ENCODE measurements at places on chromosomes 7 and 10. TPM values are rescaled to one million over a fixed set of nuclear protein-coding genes. Genes with fewer than 3 reads are reported as not detected.

Gene SFTPD
- 0.52 TPM for total RNA-seq

Gene ASB10
- total RNA-seq: not detected

Gene PDE6C
- total RNA-seq: not detected

Gene TDRD1
- total RNA-seq: 2.0 TPM

Gene CYP3A7
- total RNA-seq: 92.6 TPM

Gene ATP6V0A4
- not detected for total RNA-seq

Gene ANKRD1
- 0.09 TPM for total RNA-seq

Gene PI4K2A
- 22.3 TPM for total RNA-seq

Gene TRDMT1
- 6.0 TPM for total RNA-seq

Gene CPA4
- 0.43 TPM for total RNA-seq

Gene BLNK
- total RNA-seq: 43.9 TPM

Gene ADAM22
- 1.8 TPM for total RNA-seq

GRCh38 chr7:76310102-76310957 is 7.9 kb downstream of the HSPB1 start:
- peak; percentile 86 for DNase-seq

DNA sequence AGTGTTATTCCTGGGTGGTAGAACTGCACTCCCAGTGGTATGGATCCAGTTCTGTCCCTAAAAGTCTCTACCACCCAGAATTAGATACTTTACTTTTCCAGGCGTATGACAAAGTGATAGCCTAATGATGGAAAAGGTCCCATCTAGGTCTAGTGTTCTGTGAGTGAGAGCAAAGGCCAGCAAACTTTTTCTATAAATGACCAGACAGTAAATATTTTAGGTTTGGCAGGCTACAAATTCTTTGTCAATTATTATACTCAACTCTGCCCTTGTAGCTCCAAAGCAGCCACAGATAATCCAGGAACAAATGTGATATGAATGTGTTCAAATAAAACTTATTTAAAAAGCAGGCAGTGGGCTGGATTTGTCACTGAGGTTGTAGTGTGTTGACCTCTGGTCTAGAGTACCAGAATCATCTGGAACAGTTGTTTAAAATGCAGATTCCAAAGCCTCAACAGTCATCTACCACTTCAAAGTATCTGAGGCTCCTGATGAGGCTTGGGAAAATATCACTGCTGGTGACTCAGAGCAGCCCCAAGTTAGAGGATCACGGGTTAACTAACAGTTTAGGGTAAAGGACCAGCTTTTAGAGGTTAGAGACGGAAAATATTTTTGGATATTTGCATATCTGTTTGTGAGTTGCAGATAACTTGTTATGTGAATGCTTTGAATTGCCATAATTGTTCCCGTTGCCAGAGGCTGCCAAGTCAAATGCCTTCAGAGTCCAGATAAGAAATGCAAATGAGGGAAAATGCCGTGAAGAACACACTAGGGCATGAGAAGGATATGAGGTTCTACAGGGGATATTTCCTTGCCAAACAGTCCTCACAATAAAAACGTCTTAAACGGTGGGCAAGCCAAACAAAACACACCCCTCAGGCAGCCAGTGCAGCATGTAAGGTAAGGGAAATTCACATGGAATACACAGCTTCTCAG is 19.4 kb downstream of the NRAP start:
- no peak for DNase-seq

GRCh38 chr10:44788147-44789129 is 122.7 kb upstream of the TMEM72 start:
- DNase-seq: no peak

DNA sequence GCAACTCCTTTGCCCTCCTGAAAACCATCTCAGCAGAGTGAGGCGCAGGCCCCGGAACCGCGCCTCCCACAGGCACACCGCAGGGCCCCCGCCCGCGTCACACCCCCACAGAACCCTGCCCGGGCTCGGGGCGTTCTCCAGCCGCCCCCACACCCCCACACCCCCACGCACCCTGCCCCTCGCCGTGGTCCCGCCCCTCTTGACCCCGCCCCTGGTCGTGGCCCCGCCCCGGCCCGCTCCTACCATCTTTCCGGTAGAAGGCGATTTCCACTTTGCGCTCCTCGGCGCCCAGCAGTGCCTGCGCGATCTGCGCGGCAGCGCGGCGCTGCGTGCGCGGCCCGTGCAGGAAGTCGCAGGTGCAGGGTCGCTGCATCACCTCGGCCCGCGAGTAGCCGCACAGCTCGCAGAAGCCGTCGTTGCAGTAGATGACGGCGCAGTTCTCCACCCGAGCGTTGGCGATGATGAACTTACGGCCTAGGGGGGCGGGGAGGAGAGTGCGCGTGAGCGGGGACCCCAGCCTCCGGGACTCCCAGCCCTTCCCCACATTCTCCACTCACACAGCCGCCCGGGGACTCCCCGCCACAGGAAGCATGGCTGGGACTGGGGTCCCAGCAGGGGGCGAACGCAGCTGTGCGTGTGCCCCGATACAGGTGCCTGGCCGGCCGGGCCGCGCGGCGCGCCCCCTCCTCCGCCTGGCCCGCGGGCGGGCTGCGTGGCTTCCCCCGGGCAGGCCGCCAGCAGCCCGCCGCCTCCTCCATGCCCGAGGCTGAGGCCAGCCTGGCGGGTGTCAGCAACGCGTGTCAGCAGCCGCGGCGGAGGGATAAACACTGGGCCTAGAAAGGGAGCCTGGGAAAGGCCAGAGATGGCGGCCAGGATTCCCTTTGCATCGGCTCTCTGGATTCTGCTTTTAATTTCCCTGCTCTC is 3.4 kb downstream of the KCNH2 start:
- peak; percentile 41 for DNase-seq

DNA sequence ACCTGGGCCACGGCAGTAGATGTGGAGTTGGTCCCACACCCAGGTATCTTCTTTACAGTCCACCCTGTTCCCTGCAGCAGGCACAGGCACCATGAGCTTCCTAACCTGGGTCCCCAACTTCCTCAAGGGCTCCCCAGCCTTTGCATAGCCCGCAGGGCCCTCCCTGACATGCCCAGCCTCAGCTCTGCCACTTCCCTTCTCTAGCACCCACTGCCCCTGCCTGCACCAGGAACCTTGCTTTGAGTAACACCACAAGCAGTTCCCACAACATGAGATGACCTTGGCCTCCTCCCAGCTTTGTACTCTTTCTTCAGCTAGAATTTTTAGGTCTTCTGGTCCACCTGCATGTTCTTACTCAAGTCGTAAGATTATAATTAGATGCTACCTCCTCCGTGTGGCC is 92.2 kb upstream of the ZPBP start:
- no peak for DNase-seq

DNA sequence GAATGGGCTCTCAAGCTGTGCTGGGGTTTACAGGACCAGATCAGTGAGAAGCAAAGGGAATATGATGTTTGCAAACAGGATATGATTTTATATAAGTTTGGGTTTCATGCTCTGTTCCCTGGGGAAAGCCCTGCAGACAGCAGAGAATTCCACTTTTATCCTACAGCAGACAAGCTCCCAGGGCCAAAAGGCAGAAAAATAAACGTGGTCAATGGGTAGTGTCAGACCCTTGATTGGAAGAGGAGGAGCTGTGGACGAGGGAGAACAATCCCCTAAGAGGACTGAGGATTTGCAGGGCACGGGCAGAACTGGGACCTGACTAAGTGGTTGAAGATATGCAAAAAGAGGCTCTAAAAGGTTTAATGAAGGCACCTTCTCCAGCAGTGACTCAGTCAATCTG is 275.3 kb downstream of the HDAC9 start:
- no peak for DNase-seq

DNA sequence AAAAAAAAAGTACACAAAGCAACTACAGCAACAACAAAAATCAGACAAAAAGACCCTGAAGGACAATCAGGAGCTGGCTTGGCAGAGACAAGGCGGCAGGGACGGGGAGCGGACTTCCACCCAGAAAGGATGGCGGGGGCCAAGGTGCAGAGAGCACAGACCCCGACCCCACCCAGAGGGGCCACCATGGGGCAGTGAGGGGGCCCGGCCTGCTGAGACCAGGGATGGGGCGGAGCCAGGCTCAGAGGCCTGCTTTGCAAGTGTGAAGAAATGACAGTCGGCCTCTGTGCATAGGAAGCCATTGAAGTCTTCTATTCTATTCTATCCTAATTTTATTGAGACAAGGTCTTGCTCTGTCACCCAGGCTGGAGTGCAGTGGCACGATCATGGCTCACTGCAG is 82.0 kb downstream of the ELFN1 start:
- no peak for DNase-seq

GRCh38 chr10:116109881-116110280 is 163.1 kb downstream of the GFRA1 start:
- no peak for DNase-seq

- no peak for DNase-seq
Observed at GRCh38 chr10:69807122-69807521, 5.4 kb downstream of the COL13A1 start.

- no peak for DNase-seq
Observed at GRCh38 chr7:81256991-81257390, 338.1 kb upstream of the SEMA3C start.

- DNase-seq: peak; percentile 28
Observed at GRCh38 chr7:46557295-46557711, 636.2 kb upstream of the IGFBP3 start.

DNA sequence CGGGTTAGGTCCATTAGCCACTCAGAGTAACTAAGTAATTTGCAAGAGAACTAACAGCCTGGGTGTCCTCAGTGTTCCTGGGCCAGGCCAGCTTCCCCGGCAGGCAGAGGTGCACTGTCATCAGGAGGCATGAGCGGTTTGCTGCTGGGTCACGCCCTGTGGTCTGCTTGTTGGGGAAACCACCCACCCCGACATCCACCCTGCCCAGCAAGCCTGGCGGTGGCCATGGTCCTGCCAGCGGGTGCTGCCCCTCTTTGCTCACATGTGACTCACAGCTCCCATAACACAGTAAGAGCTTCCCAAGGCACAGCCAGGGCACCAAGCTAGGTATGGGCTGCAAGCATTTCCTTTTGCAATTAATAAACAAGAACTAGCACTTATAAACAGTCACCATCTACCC is 75.9 kb downstream of the RGS10 start:
- DNase-seq: no peak

DNA sequence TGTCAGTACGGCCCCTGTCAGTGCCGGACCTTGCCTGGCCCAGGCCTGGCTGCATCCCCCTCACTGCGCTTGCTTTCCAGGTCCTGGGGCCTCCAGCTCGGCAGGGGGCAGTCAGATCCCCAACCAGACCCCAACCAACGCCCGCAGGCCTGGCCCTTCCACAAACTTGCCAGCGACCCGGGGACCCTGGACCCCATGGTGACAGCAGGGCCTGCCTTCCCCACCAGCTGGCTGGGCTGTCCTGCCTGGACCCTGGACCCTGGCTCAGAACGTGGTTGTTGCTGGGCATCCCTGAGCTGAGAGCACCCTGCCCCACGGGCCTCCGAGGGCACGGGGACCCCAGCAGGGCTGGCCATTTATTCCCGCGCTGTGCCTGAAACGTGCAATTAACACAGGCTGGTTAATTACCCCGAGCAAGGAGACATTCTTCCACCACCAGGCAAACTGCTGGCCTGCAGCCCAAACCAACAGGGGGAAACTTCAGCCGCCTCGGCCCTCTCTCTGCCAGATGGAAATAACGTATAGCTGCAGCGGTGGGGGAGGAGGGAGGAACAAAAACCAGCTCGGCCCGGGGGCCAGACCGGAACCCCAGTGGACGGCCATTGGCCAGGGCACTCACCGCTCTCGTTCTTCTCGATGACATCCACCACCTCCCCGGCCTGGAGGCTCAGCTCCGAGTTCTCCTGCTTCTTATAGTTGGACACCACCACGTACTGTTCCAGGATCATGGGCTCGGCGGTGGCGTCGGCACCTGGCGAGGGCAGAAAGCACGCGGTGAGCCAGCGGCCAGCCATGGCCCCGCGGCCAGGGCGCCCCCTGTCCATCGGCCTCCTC is 167.1 kb downstream of the NEURL1 start:
- no peak for DNase-seq

GRCh38 chr7:79296553-79297320 is 156.7 kb downstream of the MAGI2 start:
- no peak for DNase-seq

DNA sequence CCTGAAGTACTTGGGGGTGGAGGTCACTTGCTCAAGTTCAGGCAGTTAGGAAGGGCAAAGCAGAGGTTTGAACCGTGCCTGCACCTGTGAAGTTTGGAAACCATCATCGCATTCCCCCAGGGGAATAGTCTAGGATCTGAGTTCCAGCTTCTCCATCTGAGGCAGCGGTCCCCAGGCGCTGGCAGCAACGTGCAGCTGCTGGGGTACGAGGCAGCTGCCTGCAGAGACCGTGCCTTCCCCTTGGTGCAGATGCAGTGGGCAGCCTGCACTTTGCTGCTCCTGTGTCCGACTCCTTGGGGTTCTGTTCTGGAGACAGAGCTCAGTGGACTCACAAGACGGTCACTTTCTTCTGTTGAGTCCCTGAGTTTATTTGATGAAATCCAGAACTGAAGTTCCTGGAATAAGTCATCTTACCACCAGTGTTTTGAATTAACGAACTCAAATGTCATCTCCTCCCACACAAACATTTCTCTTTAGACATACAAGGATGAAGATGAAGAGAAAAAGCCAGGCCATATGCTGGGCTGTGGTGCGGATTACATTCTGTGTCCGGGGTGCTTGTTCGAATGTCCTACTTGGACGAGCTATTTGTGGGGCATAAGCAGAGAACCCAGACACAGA is 19.9 kb upstream of the GIMAP8 start:
- DNase-seq: no peak

- DNase-seq: no peak
Observed at GRCh38 chr7:148287538-148287937, 303.0 kb upstream of the C7orf33 start.

- DNase-seq: no peak
Observed at GRCh38 chr7:22549667-22550513, 49.9 kb upstream of the STEAP1B start.

DNA sequence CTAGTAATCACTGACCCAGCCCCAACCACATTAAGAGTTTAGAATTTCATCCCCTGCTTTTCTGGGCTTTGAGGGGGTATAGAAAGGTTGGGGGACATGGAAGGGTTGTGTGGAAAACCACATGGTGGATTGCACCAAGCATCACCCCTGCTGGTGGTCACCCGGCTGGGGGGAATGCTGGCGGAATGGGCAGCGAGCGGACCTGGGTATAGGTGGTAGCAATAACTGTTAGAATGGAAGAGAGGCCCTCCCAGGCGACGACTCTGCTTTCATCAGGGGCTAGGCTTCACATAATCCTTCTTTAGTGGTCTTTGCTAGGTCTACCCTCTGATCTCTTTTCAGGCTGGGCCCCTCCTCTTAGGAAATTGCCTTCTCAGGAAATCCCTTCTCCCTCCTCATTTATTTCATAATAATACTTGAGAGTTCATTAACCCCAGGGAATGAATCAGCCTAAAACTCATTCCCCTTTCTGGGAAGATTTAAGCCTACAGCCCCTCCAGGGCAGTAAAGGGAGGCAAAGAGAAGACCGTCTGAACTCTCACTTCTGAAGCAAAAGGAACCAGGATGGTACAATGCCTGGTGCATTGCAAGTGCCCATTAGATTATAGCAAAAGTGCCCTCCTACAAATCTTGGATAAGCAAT is 90.7 kb upstream of the LEP start:
- no peak for DNase-seq

DNA sequence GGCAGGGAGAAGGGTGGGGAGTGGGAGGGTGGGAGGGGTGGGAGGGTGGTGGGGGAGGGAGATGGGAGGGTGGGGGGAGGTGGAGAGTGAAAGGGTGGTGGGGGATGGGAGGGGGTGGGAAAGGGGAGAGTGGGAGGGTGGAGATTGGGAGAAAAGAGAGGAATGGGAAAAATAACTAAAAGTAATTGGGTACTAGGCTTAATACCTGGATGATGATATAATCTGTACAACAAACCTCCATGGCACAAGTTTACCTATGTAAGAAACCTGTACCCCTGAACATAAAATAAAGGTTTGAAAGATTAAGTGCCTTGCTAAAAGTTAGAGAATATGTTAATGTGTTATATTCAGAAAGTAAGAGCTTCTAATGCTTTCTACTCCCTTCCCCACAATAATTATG is 564.9 kb downstream of the CNTNAP2 start:
- DNase-seq: no peak

Measured in mucosa of gallbladder (tissue), 1 donor.